ENCODE measurements at places on chromosomes 5 and 9.

GRCh38 chr5:87361031-87361445 lies 51.7 kb downstream of the CCNH start:
- no peak for DNase-seq

DNA sequence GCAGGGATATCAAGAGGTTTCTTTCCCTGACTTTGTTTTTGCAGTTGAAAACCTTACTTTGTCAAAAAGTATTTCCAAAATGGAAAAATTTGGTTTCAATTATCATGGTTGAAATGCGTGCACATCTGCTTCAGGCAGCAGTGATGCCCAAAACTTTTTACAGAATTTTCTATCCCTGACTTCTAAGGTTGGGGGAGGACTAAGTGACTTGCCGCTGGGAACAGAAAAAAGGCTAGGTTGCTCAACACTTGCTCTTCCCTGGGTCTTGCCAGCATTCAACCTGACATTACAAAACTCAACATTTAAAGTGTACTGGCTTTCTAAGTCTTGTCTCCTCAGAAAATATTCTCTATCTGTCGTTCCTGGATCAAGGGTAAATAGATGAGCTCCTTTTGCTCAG lies 4.7 kb downstream of the KLHL3 start:
- DNase-seq = no peak

DNA sequence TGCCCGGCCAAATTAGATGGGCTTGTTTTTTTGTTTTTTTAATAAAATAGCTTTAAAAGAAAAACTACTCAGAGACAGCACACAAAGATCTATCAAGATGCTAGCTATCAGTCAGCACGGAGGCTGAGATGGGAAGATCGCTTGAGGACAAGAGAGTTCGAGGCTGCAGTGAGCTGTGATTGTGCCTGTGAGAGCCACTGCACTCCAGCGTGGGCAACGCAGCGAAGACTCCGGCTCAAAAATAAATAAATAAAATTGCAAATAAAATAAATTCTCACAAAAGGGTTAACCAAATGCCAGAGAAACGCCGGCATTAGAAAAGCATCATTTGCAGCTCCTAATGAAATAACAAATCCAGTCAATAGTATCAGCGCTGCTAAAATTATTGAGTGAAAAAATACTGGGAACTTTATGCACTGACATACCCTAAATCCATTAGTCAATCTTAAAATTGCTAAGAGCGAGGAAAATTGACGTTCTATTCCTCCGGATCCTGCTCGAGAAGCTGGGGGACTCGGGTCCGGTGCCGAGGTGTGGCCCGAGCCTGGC lies 681 bp downstream of the CPLANE1 start:
- no peak for DNase-seq

GRCh38 chr5:6585939-6586646 lies 46.8 kb downstream of the NSUN2 start:
- no peak for DNase-seq

- no peak for DNase-seq
Observed at GRCh38 chr5:112254303-112254702, 164.8 kb downstream of the EPB41L4A start.

GRCh38 chr5:82332886-82333615 lies 54.9 kb upstream of the RPS23 start:
- no peak for DNase-seq

DNA sequence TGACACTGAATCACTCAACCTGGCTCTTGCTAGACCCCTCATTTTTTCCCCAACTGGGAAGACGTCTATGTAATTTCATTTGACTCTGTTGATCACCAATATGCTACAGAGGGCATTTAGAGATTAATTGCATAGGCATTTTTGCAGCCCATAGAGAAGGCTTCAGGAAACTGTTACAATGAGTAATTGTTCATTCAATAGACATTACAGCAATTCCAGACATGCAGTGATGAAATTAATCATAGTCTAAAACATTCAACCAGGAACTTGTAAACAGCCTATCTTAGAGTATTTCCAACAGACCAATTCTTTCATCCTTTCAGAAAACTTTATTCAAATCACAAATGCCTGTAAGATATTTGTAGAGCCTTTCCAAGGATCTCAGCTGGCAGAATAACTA lies 122.3 kb downstream of the MARCHF11 start:
- no peak for DNase-seq

DNA sequence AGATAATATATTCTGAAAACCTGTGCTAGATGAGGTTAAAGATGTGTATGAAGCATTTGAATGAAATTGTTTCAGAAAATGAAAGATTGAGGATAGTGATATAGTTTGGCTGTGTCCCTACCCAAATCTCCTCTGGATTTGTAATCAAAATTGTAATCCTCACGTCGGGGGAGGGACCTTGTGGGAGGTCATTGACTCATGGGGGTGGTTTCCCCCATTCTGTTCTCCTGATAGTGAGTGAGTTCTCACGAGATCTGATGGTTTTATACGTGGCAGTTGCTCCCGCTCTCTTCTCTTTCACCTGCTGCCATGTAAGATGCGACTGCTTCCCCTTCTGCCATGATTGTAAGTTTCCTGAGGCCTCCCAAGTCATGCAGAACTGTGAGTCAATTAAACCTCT lies 2.0 kb upstream of the TEX48 start:
- DNase-seq = no peak

DNA sequence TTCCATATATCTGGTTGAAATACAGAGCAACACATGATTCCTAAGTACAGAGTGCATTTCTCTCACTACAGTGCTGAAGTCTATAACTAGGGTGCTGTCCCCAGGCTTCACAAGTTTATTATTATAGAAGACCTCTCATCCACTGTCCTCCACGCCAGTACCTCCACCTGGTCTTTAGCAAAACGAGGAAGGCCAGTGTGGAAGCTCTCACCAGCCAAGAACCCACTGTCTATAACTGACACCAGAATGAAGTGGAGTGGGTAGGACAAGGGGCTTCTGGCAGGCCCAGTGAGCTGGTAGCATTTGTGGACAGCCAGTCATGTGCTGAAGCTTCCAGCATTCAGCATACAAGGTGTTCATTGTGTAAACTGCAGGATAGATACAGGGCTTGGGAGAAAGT lies 430.7 kb downstream of the GADD45G start:
- DNase-seq = no peak

GRCh38 chr5:138990986-138991590 lies 116.0 kb upstream of the LRRTM2 start:
- no peak for DNase-seq

GRCh38 chr5:13529300-13529699 lies 415.2 kb downstream of the DNAH5 start:
- no peak for DNase-seq

DNA sequence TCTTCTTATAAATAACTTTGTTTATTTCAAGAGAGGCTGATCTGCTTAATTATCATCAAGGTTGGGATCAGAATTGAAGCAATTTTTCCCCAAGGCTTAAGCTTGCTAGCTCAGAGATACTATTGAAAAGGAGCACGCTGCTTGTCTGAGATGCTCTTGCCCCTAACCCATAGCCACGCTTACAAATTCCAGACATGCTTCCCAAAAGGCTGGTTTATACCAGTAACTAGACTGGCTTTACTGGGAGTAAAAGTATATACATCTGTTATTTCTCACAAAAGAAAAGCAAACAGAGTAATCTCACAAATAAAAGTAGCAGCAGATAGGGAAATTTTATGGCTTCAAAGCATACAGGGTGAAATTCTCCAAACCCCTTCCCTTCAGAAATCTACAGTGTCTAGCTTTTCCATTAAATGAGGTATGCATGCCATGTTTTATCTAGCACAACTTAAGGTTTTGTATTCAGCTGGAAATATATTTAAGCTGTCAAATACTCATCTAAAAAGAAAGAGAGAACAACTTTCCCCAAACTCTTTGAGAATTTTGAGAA lies 163.2 kb upstream of the TRPC7 start:
- DNase-seq = no peak

DNA sequence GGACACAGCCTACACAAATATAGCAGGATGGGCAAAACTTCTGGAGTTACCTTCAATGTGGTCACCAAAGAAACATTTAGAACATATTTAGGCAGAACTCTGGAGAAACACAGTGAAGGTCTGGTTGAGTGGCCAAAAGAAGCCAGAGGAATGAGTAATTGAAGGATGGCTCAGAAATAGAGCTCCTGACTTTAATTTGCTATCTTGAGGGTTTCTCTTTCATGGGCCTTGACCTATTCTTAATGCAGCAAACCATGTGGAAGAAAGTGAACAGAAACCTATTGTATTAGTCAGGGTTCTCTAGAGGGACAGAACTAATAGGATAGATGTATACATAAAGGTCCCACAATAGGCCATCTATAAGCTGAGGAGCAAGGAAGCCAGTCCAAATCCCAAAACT lies 650.5 kb downstream of the ACTL7B start:
- DNase-seq = no peak

- DNase-seq = no peak
Observed at GRCh38 chr5:118653872-118654271, 334.5 kb downstream of the DTWD2 start.

DNA sequence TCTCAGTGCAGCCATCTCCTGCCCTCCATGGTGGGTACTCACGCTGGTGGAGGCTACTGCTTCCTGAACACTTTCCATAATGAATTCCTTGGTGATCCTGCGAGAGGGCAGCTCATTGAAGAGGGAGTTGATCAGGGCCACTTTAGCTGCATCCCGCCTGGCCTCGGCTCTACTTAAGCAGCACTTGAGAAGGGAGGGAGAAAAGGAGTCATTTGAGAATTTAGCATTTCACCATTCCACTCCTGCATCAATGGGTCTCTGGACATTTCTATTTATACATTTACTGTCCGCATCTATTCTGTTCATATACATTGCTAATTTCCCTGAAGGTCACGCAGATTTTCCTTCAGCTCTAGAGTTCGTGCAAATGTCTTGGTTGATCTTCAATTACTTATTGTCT lies 35.1 kb downstream of the LIX1 start:
- no peak for DNase-seq

DNA sequence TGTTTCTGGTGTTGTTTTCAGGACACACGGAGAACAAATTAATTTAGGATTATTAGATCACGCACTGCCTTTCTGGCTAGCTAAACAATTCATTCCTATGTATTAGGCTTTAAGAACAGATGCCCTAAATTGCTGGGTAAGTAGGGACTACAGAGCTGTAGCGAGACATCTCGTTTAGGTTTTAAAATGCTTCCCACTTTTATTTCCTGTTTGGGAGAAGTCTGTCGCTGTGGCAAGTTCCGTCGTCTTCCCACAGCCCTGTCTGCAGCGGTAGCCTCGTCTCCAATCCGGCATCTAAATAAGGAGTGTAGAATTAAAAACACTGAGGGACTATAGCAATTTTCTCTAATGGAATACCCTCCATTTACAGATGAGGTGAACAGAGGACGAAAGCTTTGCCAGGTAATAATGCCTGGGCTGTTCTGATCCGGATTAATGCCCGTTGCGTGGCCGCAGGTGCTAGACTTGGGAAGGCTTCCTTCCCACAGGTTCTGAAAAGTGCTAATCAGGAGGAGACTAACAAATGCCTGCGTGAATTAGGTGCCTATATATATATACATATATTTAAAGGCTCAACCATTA lies 1.3 kb upstream of the TRIM36 start:
- DNase-seq = no peak

GRCh38 chr5:92459654-92460053 lies 1076.5 kb upstream of the ARRDC3 start:
- DNase-seq = no peak

GRCh38 chr5:31033295-31033694 lies 160.2 kb upstream of the CDH6 start:
- no peak for DNase-seq

DNA sequence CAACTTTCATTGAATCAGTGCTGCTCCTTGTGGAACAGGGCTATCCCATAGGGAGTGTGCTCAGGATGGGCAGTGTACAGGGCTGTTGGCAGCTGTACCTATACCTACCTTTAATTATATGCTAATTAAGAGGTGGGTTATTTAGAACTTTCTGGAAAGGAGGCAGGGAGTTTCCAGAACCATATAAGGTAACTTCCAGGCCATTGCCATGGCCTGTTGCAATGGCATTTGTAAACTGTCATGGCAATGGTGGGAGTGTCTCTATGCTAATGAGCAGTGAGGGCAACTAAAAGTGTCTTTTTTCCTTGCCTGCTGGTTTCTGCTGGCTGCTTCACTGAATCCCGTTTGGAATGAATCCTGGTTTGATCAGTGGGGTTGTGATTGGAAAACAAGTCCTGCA lies 2.3 kb upstream of the ARHGAP26 start:
- no peak for DNase-seq

GRCh38 chr9:93268551-93269314 lies 84.8 kb downstream of the WNK2 start:
- no peak for DNase-seq

- DNase-seq = no peak
Observed at GRCh38 chr5:159403906-159404681, 73.8 kb upstream of the IL12B start.

- DNase-seq = no peak
Observed at GRCh38 chr9:84517026-84517425, 152.5 kb upstream of the NTRK2 start.

GRCh38 chr9:14007190-14007769 lies 306.7 kb downstream of the NFIB start:
- no peak for DNase-seq

DNA sequence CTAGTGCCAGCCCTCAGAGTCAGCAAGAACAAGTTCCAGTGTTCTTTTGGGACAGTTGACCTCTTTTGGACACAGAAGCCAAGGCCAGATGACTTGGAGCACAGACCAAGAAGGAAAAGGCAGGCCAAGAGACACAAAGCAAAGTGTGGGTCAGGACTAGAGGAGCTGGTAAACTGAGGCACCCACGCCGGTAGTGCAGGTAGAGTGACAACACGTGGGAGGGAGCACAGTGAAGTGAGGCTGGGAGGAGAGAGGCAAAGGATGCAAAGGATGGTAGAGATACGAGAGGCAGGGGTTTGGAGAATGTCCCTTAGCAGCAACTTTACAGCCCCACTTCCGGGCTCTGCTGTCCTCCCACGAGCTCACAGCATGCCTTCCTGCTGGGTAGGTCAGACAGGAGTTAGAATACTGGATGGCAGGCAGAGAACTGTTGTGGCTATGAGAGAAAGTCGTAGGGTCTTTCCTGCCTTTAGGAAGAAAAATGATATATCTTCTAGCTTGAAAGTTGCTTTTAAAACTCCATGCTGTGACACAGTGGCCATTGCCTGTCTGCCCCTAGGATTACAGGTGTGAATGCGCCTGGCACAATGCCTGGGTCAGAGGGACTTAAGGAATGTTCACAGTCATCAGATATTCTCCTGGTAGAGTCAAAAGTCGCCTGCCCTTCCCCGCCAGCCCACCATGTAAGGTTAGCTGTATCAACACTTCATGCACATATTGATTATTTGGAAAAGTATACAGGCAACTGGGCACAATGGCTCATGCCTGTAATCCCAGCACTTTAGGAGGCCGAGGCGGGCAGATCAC lies 97.9 kb downstream of the PDE8B start:
- no peak for DNase-seq

DNA sequence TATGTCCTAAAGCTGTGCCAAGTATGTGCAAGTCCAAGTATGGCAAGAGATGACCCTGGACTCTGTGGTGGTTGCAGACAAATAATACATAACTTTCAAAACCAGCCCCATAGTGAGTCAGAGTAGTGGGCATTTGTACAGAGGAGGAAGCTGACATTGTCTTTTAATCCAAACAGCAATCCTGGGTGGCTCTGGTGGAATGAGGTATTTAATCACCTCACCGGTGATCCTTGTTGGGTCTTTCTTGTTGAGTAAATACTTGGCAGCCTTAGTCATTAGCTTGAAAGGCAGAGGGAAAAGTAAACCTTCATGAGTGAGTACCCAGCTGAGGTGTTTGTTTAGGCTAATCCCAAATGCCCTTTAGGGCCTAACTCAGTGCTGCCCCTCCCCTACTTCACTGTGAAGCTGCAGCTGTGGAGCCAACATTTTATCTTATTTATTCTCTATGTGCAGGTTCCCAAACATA lies 148.7 kb upstream of the SLC12A2 start:
- no peak for DNase-seq

GRCh38 chr5:172748341-172748843 lies 22.6 kb downstream of the DUSP1 start:
- no peak for DNase-seq

All from stimulated activated CD8-positive, alpha-beta memory T cell treated with anti-CD3 and anti-CD28 coated beads, Interleukin-15, amount 100 ng/mL, for 48 hours (primary cell).